ENCODE measurements at places on chromosomes 13 and 19. TPM values are rescaled to one million over a fixed set of nuclear protein-coding genes. Genes with fewer than 3 reads are reported as not detected.

IZUMO4 gene
- total RNA-seq: 1.8 TPM

TINCR gene
- total RNA-seq: 0.57 TPM

MYBPC2 gene
- total RNA-seq: not detected

NR1H2 gene
- 82.1 TPM for total RNA-seq

VSIG10L gene
- 1.4 TPM for total RNA-seq

SLC6A16 gene
- total RNA-seq: under 0.01 TPM

ATP7B gene
- total RNA-seq: 2.8 TPM

KCNJ14 gene
- 0.29 TPM for total RNA-seq

OR4F17 gene
- total RNA-seq: not detected
